Effector CD4-positive, alpha-beta T cell (primary cell): ENCODE measurements at places on chromosomes 5 and 9.

DNA sequence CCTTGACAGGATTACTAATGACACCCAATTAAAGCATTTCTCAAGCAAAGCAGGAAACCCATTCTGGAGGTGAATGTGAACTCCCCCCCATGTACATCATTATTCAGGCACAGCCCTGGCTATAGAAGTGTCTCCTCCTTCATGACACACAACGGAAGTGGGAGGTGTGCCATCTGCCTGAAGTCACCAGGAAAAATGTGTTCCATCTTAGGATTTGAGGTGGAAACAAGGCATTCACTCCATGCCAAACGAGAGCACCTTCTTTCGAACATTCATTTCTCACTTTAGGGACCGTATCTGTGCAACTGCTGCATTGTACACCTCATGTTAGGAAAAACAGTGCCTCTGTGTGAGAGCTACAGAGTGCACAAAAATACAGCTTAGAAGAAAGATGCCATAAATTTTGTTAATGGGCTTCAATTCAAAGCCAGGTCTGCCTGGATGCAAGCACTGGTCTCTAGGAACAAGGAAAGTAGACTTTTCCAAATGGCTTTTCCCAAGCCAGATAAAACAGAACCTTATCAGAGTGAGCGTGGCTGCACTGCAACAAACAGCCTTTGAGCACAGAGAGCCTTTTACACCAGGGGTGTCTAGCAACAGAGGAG is 19.4 kb downstream of the GOLM1 start:
- DNase-seq, result no peak

- no peak for DNase-seq
Observed at GRCh38 chr9:123500336-123500735, 144.3 kb downstream of the CRB2 start.

DNA sequence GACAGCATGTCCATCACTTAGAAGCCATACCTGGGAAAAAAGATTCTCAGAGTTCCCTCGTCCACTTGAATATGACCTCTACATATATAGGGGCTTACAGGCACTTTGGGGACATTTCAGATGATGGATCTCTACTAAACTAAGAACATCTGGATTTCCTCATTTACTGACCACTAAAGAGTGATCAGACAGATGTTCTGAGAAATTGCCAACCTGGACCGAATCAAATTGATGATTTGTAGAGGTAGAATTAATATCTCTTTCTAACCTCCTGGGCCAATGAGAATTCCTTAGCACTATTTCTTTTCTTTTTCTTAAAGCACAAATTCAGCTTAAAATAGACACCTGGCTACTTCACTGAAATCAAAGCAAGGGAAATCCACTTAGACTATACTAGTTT is 422.7 kb downstream of the MTRR start:
- DNase-seq, result no peak

- DNase-seq, result no peak
Observed at GRCh38 chr9:89171231-89171630, 7.4 kb downstream of the SHC3 start.

DNA sequence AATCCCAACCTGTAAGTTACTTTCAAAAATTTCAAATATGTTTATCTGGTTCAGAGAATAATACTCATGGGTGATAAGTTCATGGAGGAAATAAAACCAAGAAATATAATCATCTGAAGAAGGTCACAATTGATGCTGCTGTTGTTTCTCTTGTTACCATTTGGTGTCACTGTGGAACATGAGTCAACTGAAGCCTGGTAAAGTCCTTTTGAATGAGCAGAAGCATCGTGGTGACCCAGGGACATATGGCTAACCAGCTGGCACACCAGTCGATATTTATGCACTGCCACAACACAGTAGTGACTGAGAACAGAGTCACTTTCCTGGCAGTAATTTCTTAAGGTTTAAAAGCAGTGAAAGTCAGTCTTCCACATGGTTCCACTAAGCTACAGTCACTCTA is 612.9 kb upstream of the TLE4 start:
- DNase-seq, result no peak

GRCh38 chr5:126816649-126817048 is 39.7 kb downstream of the LMNB1 start:
- no peak for DNase-seq

DNA sequence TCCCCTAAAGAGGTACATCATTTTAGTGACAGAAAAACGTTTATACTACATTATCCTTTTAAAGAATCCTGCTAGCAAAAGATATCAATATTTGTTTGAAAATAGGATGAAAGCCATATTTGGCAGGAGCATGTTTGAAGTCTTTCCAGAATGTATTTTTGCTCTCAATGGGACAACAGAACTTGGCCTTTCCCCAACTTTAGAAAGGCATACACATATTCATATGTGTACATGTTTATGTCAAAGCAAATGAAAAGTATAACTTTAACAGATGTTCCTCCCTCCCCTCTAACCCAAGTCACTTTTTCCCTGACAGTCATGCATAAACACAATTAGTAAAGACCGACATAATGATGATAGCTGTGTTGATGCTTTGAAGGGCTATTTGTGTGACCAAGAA is 427.8 kb upstream of the CDH6 start:
- no peak for DNase-seq

- no peak for DNase-seq
Observed at GRCh38 chr9:129419382-129419899, 201.5 kb downstream of the C9orf50 start.

DNA sequence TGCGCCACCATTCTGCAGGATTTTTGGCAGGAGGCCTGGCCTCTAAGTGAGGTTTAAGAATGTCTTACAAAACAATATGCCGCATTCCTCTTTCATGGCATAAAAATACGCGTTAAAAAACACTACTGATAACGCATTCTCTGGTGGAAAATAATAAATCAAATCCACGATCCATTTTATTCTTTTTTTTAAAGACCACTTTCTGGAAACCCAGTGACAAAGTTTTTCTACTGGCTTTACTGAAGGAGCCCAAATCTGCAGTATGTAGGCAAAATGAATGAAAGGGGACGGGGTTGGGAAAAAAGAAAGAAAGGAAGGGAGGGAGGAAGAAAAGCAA is 2.0 kb downstream of the SV2C start:
- DNase-seq, result no peak

DNA sequence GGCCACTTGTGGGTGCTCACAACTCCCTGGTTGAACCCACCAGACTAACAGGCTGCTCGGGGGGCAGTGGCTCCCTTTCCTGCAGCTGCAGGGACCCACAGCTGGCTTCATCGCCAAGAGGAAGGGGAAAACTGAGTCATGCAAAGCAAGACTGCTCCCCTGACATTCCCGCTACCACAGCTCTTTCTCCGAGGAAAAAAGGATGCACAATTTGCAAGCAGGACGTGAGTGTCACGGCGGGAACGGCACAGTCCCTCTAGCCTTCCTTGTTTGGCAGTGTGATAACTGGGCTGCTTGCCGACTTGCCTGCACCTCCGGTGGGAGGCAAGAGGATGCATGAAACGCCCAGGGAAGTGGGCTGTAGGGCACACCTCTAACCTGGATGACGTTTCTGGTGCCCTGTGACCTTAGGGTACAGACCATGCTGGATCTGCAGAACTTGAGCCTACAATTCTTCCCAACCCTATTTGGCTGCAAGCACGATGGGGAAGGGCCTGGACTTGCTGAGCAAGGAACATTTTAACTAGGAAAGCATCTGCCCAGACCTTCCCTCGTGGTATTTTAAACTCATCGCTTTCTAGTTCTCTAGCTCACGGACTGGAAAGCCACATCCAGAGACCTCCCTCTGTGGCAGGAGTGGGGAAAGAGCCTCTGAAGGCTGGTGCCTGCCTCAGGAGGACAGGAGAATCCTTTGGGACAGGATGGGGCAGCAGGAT is 7.8 kb downstream of the SH3PXD2B start:
- no peak for DNase-seq

DNA sequence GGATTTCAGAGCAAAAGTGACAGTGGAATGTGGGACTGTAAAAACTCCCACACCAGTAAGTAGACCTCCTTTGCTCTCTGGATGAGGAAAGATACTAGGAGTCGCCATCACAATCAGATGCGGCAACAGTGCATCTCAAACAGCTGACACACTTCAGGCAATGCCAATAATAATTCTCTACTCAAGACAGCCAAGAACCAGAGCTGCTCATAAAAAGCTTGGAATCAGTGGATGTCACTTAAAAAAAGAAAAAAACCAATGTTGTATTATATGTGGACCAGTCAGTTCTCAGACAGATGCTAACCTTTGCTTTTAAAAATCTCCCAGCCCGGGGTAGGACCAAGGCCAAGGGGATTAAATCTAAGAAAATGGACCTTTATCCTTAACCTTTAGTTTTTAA is 185.0 kb downstream of the GNA14 start:
- DNase-seq, result no peak

DNA sequence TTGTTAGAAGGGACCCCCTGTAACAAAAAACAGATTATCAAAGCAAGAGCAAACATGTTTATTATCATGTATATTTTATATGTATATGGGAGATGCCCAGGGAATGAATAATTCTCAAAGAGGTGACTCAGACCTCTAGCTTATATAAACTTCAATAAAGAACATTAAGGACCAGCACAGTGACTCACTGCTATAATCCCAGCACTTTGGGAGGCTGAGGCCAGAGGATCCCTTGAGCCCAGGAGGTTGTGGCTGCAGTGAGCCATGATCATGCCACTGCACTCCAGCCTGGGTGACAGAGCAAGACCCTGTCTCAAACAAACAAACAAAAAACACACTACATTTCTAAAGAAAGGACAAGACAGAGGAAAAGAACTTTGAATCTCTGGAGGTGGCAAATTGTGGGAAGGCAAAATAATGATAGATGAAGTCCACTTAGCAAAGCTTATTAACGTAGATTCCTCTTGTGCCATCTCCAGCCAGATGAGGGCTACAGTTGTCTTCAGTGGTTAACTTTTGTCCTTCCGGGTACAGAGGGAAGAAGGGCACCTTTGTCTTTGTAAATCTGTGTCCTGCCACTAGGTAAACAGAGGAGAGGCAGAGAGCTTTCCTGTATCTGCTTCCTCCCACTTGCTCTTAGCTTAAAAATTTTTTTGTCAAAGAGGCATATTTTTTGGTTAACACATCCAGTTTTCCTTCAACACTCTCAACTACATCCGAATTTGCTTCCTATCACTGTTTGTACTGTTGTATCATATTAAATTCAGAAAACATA is 7.5 kb upstream of the RFK start:
- no peak for DNase-seq

DNA sequence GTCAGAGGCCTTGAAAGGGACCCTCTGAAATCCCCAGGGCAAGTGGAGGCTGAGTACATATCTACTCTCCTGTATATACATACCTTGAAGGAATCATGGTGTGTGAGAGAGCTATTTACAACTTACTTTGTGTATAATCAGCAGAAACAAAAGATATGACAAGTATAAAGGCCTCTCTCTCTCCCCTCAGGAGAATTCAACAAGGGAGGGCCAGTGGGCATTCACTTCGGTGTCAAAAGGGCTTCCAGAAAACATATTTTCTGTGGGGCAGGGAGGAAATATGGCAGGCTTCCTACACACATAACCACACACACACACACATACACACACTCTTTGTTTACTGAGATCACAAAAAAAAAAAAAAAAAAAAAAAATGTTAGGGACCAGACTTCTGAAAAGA is 181.7 kb downstream of the BNC2 start:
- DNase-seq, result no peak

DNA sequence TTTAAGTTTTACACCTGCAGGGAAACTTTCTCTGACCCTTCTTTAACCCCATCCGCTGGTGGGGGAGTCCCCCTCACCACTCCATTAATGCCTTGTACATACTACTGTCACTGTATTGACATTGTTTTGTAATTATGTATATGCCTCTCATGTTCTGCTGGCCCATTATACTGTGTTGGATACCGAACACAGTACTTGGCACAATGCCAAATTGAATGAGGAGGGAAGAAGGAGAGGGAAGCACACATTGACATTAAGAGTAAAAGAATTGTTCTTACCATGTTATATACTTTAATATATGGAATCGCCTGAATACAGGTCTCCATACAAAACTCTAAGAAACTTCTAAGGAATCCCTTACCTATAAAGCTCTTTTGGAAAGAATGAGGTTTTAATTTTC is 73.6 kb upstream of the GRHPR start:
- DNase-seq, result no peak

DNA sequence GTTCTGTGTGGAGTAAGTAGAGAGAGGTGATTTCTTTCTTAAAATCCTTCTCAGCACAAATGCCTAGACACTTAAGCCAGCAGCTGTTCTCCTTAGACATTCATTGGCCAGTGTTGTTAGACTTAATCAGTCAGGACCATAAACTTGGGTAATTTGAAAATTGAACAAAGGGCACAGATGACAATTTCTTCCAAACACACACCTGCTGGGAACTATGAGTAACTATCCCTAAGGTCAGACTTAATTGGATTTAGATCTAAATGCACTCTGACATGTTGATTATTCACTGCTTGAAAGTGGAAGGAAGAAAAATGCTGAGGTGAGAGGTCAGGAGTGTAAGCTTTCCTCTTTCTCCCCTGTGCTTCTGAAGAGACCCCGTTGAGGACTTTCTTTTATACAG is 1083.7 kb upstream of the DMAC1 start:
- no peak for DNase-seq

DNA sequence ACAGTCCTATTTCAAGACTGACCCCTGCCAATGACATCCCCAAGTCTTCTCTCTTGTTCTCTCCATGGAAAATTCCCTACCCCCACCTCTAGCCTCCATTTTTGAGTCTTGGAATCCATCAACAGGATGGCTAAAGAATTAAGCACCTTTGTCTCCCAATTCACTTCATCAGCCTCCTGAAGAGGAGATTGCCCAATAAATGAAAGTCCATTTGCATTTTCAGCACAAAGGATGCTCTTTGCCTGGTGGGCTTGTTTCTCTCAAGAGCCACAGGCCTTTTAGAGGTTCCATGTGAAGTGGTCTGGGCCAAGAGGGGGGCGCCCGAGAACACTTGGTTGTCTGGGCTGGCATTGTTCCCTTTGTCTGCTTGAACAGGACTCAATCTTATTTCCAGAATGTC is 12.6 kb downstream of the HSD17B3 start:
- no peak for DNase-seq

DNA sequence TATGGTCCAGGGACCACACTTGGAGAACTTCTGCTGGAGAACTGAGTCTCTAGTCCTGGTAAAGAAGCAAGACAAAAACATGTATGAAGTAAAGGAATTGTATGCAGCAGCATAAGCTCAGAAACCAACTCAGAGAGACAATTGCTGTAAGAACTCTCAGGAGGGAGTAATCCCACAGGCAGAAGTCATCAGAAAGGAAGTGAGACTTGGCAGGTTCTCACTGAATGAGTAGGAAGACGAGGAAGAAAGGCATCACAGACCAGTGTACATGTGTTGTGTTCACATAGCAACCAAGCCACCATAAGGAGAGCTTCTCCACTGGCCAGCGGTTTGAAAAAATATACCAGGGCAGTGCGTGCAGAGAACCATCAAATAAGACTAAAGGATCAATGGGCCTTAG is 57.9 kb upstream of the FST start:
- no peak for DNase-seq

DNA sequence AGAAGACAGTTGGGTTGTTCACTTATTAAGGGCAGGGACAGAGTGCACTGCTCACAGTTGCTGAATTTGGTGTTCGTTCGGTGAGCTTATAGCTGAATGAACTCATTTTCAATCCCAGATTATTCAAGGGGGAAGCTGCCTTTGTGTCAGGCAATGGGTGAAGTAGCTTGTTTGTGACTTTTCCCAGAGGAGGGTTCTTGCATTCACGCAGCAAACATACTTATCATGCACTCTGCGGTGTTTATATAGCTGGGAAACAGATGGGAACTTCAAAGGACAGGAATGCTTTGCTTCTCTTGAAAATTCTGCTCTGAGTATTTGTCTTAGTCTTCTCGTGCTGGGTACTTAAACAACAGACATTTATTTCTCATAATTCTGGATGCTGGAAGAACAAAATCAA is 64.7 kb upstream of the ABCA1 start:
- no peak for DNase-seq
